ENCODE measurements at places on chromosomes 12 and 14.

DNA sequence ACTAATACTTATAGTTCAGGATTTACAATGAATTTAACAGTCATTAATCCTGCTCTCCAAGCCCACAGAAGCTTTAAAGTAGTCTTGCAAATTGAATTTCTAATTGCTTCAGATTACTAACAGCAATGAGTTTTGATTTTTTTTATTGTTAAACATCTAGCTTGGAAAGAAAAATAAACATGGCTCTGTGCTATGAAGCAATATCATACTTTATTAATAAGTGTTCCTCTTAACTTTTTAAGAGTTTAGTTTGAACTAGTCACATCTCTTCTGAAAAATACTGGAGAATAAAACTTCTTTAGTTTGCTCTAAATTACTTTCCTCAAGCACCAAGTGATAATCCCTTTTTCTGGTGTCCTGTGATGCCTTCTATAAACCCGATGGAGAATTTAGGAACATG, 250.2 kb downstream of the TRHDE start:
- no peak for DNase-seq

DNA sequence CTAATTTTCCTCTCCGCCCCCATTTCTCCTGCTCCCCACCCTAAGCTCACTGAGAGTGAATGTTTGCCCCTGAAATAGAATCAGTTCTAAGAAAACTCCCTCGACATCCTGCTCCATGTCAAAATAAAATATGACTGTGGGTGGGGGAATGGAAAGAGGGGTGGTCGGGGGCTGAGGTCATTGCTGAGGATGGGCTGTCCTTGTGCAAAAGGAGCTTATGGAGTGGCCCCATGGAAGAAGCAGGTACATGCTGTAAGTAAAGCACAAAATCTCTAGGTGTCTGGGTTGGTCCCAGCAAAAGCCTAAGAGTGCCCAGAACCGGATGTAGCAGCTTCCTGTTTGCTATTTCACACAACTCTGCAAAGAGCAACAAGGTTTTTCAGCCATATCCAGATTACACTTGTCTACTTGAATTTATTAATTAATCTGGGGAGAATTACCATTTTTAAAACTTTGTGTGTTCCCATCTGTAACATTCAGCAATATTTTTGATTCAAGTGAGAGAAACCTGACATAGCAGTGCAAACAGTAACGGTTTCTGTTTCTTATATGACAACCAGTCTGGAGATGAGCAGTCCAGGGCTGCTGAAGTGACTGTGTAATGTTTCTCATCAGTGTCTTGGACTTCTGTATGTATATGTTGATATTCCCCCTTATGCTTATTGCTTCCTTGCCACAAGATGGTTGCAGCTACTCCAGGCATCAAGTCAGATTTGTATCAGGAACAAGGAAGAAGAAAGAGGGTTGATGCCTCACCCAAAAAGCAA, 40.4 kb upstream of the GZMB start:
- no peak for DNase-seq

GRCh38 chr14:90058876-90059458, 2.8 kb upstream of the KCNK13 start:
- DNase-seq, result no peak

- DNase-seq, result no peak
These were observed 353.7 kb downstream of the APAF1 start for GRCh38 chr12:98998697-98999299.

DNA sequence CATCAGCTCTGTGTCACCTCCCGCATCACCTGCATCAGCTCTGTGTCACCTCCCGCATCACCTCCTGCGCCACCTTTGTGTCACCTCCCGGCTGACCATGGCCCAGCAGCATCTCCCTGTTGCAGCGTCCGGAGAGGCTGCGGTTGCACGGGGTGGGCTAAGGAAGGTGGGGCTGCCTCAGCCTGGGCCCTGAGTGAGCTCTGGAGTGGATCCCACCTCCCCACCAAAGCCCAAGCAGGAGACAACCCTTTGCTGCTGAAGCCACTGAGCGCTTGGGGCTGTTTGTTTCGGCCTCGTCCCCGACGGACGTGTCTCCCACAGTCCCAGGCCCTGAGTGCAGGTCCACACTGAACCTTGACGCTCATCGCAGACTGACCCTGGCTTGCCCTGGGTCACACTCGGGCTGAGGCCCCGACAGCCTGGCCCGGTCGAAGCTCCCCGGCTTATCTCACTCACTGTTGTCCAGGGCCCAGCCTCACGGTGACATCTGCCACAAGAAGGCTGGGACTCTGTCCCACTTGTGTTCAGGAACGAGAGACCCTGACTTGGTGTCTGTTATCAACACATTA, 12.2 kb downstream of the TMEM121 start:
- DNase-seq, result no peak

- no peak for DNase-seq
These were observed 17.4 kb upstream of the B4GALNT3 start for GRCh38 chr12:442235-442884.

DNA sequence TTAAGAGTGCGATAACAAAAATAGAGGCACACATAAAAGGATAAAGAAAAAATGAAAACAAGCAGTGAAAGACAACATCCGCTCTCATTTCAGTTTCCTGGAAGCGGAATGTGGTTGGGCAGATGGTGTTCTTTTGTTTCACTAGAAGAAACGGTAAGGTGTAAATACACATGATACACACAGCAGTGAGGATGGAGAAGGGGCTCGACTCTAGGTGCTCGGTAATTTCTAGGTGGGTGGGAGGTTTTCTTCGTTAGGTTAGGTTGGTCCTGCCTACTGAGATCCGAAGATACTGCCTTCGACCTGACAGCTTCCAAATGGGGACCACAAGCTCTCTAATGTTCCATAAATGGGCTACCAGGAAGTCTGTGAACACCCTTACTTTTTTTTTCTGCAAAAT, 1082.5 kb downstream of the BCL11B start:
- peak; percentile 38 for DNase-seq

- no peak for DNase-seq
These were observed 18.4 kb upstream of the GALNT16 start for GRCh38 chr14:69241577-69241976.

GRCh38 chr14:65588426-65589140, 176.1 kb downstream of the FUT8 start:
- no peak for DNase-seq

DNA sequence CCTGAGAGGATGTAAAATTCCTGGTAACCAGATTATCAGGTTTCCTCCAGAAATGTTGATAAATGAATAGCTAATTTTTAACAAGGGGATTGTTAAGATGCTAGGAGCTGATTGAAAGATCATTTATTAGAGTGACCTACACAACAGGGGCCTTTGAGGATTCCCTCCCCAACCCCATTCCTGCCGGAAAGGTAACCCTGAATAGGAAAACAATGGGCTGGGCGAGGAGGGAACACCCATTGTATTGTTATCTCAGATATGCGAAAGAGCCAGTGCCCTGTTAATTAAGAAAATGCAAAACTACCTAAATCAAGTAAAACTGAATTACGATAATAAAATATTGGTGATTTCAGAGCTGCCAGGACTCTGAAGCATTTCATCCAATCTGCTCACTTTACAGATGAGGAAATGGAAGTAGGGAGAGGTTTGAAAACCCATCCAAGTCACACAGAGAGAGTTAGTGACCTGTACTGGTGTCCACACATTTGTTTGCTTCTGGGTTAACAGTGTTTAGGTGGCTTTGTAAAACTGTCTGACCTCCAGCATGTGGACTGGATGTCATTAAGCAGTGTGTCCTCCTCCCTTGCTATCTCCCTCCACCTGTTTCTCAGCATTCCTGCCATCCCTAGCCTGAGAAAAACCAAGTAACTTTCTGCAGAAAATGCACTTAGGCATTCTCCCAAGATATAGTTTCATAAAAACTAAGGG, 214.8 kb downstream of the TTC6 start:
- no peak for DNase-seq

Data from activated CD4-positive, CD25-positive, alpha-beta regulatory T cell (primary cell).